Bronchus fibroblast of lung (primary cell): ENCODE measurements at places on chromosomes 12 and 14. TPM values are rescaled to one million over a fixed set of nuclear protein-coding genes. Genes with fewer than 3 reads are reported as not detected.

OGFOD2 gene
- 14.6 and 16.3 TPM in 2 replicates for total RNA-seq

AQP2 gene
- not detected in 2 replicates for total RNA-seq

AMHR2 gene
- total RNA-seq: not detected in 2 replicates

CLEC1B gene
- total RNA-seq: not detected in 2 replicates

LBHD2 gene
- total RNA-seq: not detected in 2 replicates

RPGRIP1 gene
- total RNA-seq: not detected in 2 replicates

IL26 gene
- total RNA-seq: not detected in 2 replicates

AQP6 gene
- total RNA-seq: not detected in 2 replicates

NOPCHAP1 gene
- 5.4 and 6.4 TPM in 2 replicates for total RNA-seq

CYP27B1 gene
- total RNA-seq: 0.15 and 1.7 TPM in 2 replicates

CFAP73 gene
- total RNA-seq: not detected in 2 replicates
